K562 (cell line): ENCODE measurements at places on chromosomes 11 and 22.
A peak's percentile ranks its signal among the peaks of the same experiment; 100 is the strongest.

GRCh38 chr11:63804259-63804658 is 9.0 kb upstream of the SPINDOC start:
- DNase-seq: no peak

GRCh38 chr11:57335023-57335342 is 709 bp downstream of the SSRP1 start:
- no peak for DNase-seq

- DNase-seq: no peak
Measured at GRCh38 chr11:10673501-10674062, 20.0 kb downstream of the IRAG1 start.

GRCh38 chr11:104451197-104451893 is 287.4 kb upstream of the PDGFD start:
- DNase-seq: no peak

- no peak for DNase-seq
Measured at GRCh38 chr11:100682247-100682969, 4.7 kb upstream of the ARHGAP42 start.

GRCh38 chr11:112162761-112163546 is 940 bp downstream of the IL18 start:
- DNase-seq: no peak

DNA sequence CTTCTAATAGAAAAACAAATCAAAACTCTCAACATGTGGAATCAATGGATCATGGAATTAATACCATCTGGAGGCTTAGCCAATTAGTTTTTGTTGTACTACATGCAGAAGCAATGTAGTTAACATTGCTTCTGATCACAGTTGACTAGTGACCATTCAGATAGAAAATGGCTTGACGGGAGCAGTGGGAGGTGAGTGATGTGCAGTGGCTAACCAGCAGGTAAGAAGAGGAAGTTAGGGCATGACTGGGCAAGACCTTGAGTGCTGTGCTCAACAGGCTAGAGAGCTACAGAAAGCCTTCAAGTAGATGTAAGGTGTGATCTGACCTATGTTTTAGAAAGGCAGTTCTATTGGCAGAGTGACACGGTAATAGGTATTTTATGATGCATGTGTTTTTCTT is 60.7 kb upstream of the ALKBH3 start:
- no peak for DNase-seq

GRCh38 chr11:100849009-100849900 is 162.2 kb downstream of the ARHGAP42 start:
- no peak for DNase-seq

- no peak for DNase-seq
Measured at GRCh38 chr11:112247201-112247600, 13.5 kb downstream of the PLET1 start.

- DNase-seq: no peak
Measured at GRCh38 chr22:26778372-26778771, 121.0 kb downstream of the MIAT start.

DNA sequence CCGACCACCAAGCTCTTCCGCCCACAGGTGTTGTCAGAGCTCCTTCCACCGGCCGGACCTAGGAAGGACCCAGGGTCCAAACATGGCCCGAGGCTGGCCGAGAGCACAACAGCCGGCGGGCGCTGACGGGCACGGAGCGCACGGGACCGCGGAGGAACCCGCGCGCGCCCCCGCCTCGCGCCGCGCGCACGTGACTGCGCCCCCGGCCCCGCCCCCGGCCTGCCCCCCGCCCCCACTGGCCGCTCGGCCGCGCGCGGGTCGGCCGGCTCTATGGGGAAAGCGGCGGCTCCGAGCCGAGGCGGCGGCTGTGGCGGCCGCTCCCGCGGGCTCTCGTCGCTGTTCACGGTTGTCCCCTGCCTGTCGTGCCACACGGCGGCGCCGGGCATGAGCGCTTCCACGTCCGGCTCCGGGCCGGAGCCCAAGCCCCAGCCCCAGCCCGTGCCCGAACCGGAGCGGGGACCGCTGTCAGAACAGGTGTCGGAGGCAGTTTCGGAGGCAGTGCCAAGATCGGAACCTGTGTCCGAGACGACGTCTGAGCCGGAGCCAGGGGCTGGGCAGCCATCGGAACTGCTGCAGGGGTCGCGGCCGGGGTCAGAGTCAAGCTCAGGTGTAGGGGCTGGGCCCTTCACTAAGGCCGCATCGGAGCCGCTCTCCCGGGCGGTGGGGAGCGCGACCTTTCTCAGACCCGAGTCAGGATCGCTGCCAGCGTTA is at the start of gene OSBP2:
Gene OSBP2 (plus strand): TSS at position 235 of the 711 bp plus-strand sequence. CDS start 36 bp downstream, at position 271.
- peak; percentile 75 for DNase-seq

- peak; percentile 31 for DNase-seq
Measured at GRCh38 chr11:69352715-69353319, 58.9 kb downstream of the MYEOV start.

DNA sequence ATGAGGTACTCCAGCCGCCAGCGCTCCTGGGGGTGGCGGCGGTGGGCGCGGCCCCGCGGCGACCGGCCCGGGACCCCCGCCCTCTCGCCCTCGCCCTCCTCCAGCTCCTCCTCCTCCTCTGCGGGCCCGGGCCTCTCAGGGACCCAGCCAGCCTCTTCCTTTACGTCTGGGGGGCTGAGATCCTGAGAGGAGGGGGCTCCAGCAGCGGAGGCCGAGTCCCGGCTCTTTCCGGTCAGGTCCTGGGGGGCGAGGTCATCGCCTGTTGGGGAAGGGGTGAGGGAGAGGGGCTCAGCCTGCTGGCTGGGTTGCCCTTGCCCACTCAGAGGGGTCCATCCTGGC is 4.3 kb downstream of the ZFTA start:
- DNase-seq: no peak
